ENCODE measurements at places on chromosomes 13 and 19.

- DNase-seq = peak; percentile 35
Measured at GRCh38 chr19:18291590-18292461, 10.4 kb upstream of the JUND start.

GRCh38 chr13:87684850-87685742 lies 13.9 kb downstream of the SLITRK5 start:
- DNase-seq = peak; percentile 67

DNA sequence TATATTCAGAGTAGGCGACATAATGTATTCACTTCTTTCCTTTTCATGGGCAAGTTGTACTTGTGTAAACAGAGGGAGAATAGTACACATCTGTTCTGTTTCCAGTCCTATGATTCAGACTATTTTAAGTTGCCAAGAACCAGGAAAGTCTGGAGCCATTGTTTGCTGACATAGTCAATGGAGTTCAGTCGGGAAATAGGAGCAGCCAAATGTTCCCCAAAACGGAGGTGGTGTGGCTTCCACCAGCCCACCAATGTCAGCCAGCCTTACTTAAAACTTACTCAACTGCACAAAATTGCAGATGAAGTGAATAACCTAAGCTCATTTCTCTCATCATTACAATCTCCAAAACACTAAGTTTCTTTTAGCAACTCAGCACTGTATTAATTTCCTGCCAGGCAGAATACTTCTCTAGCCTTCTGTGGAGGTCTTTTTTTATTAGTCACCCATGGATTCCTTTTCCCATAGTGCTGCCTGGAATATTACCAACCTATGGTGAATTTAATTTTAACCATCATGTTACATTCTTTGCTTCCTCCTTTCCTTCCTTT lies 22.3 kb upstream of the CSNK1A1L start:
- DNase-seq = no peak

- DNase-seq = no peak
Measured at GRCh38 chr13:20715330-20715712, 11.8 kb downstream of the IL17D start.

- no peak for DNase-seq
Measured at GRCh38 chr19:31831421-31832175, 482.4 kb upstream of the TSHZ3 start.

Measured in SHP77 (cell line).